ENCODE measurements at places on chromosomes 7 and 10.
A peak's percentile ranks its signal among the peaks of the same experiment; 100 is the strongest.

DNA sequence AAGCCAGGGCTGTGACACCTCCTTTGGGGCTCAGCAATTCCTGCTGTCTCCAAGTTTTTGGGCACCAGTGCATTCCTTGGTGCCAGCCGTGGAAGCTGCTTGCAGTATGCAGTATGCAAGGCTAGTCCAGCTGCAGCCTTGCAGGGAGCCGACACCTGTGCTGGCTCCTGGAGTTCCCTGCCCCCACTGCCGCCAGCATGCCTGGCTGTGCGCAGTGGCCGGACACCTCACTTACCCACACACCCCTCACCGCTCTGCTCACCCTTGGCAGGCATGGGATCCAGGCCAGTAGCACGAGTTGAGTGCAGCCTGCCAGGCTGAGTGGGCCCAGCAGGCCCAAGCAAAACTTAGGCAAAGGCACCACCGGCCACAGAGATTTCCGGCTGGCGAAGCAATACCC lies 77.4 kb downstream of the SAMD9 start:
- no peak for DNase-seq

DNA sequence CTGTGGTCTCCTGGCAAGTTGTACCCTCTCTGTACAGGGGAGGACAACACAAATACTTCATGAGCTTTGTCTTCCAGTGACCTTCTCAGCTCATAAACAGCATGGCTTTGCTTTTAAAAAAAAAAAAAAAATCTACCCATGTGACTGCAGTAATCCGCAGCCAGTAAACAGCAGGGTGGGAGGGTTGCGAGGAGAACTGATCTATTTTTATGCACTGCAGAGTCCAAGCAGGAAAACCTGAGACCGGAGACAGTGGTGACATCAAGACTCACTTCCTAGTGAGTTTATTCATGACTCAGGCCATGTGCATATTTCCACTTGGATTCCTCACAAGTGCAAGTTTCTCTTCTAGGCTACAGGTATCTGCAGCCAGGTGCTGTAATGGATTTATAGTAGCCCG lies 127.9 kb downstream of the NRF1 start:
- DNase-seq: no peak

GRCh38 chr7:32879460-32879859 lies 12.1 kb downstream of the KBTBD2 start:
- no peak for DNase-seq

GRCh38 chr7:34845666-34846361 lies 187.8 kb downstream of the NPSR1 start:
- no peak for DNase-seq

DNA sequence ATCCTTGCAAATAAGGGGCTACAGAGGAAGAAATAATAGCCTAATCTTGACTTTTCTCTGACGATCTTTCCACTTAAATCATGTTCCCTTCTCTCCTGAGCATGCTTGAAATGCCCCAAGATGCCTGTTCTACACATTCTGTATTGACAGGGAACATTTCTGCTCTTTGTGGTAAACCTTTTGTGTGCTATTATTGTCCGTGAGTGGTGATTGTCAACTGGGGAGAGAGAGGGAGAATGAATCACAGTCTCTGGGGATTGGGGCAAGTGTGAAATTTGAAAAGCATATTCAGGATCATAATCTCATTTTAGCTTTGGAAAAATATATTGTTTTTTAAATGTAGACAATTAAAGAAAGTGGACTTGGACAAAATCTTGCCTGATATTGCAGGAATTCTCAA lies 20.6 kb downstream of the UBTD1 start:
- no peak for DNase-seq

GRCh38 chr10:2340831-2341647 lies 603.7 kb upstream of the ADARB2 start:
- DNase-seq: no peak

DNA sequence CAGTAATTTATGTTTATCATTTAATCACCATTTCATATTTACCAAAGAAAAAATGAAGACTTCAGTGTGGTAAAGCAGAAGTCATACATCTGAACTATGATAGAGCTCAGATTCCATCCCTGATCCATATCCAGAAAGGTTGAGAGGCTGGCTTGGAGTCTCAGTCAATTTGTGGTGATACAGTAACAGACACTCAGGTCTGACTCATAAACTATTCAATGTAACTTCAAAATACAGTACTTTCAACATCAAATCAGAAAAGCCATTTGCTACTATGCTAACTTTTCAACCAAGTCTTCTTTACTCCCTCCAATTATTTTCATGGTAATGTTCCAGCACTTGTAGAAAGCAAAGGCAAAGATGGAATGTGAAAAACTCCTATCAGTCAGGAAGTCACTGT lies 190.4 kb downstream of the HDAC9 start:
- DNase-seq: no peak

- DNase-seq: no peak
These were observed 32.2 kb upstream of the ZFAND2A start for GRCh38 chr7:1192171-1192676.

- DNase-seq: no peak
These were observed 221.9 kb upstream of the SEMA3C start for GRCh38 chr7:81140775-81141174.

DNA sequence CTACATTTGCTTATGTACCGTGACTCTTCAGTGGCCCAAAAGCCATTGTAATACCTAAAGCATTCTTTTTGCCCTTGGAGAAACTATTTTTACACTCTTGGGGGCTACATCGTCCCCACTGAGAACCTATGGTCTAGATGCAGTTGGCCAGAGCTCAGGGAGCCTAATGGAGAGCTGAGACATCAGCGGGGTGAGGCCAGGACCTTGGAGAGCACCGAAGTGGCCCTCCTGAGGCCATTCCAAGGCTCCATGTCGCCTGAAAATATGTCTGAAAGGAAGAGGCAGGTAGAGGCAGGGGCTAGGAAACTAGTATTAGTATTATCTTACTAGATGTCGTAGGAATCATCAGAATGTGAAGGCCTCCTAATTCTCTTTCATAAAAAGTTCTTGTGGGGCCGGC lies 4.9 kb downstream of the PKD2L1 start:
- DNase-seq: no peak

DNA sequence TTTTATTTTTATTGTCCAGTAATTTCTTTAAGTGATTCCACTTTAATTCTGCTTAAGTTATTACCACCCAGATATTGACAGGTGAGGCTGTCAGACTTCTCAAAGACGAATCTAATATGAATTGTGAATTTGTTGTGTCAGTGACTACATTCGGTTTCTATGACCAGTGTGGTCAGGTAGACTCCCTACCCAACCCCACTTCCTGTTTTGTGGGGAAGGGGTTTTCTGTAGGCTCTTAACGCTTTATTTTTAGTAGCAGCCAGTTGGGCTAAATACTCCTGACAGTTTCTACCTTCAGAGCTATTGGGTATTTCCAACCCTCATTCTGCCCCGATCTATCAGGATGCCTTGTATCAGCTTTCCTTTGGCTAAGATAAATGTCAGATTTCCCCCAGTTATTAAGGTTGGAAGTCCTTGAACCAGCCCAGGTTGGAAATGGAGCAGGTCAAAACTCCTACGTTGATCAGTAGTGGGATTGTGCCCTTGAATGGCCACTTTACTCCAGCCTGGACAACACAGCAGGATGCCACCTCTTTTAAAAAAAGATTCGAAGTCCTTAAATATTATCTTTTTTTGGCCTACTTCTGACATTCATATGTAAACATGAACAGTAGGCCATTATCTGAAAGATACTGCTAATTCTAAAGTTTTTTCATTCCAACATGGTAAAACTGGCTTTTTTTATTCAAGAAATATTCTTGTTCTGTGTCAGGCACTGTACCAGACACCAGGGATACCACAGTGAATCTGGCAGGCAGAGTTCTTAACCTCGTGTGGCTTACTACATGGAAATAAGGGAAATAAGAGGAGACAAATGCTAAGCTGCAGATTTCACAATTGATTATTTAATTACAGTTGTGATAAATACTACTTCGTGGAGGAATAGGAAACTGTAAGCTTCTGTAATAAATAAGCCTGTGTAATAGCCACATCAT lies 133.3 kb upstream of the SAMD8 start:
- DNase-seq: peak; percentile 57

- peak; percentile 9 for DNase-seq
These were observed 71.9 kb downstream of the WIPF3 start for GRCh38 chr7:29878081-29878688.

DNA sequence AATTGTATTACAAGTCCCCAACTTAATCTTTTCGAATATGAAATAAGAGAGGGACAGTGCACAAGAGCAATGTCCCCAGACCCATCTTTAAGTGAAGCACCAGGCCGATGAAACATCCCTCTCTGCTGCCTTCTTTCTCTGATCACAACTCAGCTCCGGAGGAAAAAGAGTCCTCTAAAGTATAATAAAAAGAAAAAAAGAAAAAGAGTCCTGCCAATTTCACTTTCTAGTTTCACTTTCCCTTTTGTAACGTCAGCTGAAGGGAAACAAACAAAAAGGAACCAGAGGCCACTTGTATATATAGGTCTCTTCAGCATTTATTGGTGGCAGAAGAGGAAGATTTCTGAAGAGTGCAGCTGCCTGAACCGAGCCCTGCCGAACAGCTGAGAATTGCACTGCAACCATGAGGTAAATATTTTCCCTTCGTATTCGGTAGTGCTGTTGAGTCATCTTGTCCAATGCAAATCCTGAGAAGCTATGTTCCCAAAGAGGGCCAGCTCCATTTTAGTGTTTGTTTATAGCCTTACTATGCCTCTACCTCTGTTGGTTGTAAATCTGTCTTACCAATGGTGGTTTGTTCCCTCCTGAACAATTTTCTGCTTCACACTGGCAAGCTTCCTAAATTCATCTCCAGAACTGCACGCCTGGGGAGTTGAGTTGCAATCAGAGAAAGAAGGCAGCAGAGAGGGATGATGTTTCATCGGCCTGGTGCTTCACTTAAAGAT lies at the start of gene IFIT2:
TSS of gene IFIT2 (plus strand) at position 326 of the 725 bp plus-strand sequence. CDS start at position 404, 78 bp downstream.
- peak; percentile 61 for DNase-seq

DNA sequence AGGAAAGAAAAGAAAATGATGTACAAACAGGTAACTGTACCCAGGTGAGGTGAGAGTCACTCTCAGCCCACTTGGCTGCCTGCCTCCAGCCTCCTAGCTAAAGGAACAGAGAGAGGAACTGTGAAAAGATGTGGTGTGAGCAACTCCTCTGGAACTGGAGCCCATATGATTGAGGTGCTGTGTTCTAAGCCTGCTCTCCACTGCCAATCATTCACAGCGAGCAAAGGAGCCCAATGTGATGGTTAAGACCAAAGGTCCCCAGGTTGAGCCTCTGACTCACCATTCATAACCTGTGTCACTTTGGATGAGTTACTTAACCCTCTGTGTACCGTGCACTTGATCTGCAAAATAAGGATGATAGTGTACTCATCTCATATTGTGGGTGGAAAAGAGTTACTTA lies 868.1 kb upstream of the AUTS2 start:
- DNase-seq: no peak

DNA sequence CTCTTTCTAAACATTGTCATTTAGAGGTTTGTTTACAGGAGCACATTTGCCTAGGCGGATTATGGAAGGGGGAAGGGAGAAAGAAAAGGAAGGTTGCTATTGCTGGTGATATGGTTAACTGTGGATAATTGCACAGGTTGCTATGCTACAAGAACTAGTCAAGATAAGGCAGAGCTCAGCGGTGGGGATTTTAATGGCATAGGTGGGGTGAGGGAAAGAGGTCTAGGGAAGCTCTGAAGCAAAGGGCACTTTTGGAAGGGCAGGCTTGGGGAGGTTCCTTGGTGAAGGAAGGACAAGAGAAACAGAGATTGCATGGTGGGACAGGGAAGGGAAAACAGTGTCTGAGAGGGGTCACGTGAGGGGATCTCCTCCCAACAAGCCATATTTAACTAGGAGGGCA lies 19.5 kb downstream of the HYAL4 start:
- DNase-seq: no peak

- no peak for DNase-seq
These were observed 32.8 kb downstream of the IL15RA start for GRCh38 chr10:5944389-5945189.

- DNase-seq: no peak
These were observed 412.8 kb upstream of the MTPN start for GRCh38 chr7:136389933-136390332.

- no peak for DNase-seq
These were observed 58.6 kb upstream of the ABCB4 start for GRCh38 chr7:87534072-87534471.

DNA sequence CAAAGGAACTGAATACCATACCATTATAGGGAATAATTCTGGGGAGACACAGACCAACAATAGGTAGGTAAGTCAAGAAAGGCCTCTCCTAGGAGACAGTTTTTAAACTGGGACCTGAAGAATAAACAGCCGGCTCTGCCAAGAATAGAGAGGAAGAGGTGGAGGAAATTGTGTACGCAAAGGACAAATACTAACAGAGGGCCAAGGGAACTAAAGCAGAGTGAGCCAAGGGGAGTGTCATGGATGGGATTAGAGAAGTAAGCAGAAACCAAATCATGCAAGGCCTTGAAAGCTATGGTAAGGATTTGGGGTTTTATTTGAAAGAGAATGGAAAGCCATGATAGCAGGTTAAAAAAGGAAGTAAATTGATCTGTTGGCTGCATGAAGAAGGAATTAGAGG lies 18.1 kb upstream of the ITGB8 start:
- DNase-seq: no peak

GRCh38 chr7:28759475-28759971 lies 198.6 kb downstream of the TRIL start:
- no peak for DNase-seq

DNA sequence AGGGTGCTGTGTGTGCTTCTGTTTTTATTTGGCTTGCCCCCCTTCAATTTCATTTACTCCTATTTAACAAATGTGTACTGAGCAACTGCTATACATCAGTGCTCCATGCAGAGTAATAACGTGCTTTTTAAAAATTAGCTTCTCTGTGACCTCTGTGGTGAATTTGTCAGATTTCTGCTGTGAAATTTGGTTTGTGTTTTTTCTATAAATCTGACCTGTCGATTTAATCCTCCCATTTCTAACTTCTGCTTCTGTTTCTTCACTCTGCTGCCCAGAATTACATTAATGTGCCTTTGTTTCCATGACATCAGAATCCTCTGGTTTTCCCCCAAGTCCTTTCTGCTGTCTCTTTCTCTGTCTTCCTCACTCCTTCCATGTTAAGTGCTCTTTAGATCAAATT lies 123.8 kb upstream of the CACNA2D1 start:
- no peak for DNase-seq

DNA sequence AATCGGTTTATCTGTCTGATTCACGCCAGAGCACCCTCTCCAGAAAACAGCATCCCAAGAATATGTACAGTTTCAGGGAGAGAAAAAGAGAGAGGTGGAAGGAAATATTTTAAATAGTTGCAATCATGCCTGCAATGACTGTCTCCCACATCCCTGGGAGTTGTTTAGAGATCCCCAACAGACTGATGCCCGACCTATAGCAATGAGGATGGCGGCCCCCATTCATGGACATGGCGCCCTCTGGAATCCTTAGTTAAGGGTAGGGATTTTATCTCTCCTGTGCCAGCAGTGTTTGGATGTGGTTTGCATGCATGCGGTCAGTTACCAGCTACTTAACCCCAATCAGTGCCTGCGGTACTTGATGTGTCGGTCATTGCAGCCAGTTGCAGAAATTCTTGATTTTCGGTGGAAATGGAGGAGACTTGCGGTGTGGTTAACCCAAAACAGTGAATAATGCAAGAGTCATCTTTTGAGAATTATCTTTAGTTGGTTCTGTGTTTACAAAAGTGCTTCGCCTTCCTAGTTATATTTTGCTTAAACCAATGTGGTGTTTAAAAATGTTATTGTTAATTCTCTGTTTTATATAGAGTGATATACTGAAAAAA lies 186.0 kb upstream of the TCF7L2 start:
- no peak for DNase-seq
